ENCODE measurements at places on chromosomes 1 and 21.

DNA sequence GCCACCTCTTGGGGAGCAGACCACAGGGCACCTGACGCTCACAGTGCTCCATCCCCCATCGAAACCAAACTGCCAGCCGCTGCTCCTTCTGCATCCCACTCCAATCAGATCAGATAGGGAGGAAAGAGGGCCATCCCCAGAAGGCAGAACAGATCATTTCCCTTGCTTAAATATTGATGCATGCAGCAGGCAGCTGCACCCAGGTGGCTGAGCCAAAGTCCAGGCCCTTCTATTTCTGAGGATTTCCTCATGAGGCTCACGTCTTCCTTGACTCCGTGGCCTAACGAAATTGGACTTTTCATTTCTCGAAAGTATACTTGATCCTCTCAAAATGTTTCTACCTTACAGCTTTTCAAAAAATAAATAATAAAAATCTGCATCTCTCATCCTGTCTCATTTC is 239.2 kb downstream of the ATG4C start:
- DNase-seq = no peak

DNA sequence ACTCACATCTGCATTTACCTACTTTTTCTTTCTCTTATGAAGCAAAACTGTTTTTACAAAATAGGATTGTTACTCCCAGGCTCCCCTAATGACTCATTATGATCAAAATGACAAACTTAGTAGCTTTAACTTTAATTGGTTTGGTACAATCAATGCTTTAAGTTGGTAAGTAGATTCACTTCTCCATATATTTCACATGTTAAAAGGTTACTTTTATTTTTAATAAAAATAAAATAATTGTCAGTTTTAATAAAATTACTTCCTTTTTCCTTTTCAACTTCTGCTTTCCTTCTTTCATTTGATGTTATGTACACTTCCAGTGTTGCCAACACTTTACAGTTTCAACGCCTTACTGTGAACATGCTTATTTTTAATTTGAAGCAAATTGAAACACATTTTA is 477.6 kb downstream of the SETD4 start:
- DNase-seq = no peak

DNA sequence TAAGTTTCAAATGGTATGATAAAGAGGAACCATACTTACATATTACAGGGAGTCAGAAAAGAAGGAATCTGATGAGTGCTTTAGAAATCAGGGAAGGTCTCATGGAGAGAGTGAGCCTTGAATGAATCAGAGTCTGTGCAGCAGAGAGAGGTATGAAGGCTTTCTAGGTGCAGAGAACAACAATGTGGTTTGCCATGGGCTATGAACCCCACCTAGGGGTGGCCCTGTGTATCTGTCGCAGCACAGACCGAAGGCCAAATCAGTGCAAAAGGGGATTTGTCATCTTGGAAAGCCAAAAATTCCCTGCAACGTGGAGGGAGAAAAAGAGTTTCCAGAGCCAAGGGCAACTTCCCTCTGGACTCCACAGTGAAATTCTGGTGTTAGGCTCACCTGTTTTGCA is 3.5 kb downstream of the PAPPA2 start:
- peak; percentile 2 for DNase-seq

DNA sequence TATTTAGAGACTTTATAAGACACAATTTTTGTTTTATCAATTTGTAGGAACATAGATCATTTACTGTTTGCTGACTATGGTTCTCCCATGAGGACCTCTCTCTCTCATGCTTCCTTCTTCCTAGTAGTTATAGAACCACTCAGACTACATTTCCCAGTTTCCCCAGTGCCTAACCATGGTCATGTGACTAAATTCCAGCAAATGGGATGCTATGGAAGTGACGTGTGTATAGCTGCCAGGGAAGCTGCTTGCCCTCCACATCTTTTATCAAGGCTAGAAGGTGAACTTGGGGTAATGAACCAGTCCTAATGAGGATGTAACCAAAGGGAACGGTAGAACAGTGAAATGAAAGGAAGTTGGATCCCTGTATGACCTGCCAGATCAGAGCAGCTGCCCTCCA is 184.0 kb downstream of the MIS18A start:
- peak; percentile 28 for DNase-seq

DNA sequence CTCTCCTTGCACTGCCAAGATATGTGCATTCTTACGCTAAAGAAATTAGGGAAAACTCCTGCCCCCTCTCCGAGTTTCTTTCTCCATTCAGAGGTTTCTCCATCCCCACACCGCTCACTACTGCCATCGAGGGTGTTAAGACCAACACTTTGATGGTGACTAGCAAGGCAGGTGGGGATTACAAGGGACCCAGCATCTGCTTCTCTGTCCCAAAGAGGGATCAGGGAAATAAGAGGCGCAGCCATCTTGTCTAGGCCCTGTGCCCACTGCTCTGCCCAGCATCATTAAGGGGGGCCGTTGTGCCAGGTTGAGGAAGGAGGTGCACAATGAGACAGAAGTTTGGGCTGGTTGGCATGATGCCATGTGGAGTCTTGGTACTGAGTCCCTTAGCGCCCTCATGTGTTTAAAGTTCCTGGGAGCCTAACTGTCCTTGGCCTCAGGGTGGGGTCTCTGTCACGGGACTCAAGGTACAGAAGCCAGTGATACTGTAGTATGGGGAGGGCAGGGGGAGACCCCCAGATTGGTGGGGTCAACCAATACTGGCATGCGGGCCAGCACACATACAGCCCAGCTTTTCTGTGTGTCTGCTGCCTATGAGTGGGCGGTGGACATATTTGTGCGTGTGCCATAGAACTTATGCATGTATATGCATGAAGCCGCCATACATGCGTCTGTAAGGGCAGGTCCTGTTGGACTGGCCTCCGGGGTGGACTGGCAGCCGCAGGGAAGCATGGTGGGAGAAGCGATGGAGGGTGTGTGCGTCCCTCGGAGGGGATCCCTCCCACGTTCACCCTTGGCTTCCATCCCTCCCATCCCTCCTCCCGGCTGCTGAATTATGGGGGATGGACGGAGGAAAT is 5.5 kb downstream of the EFNA3 start:
- DNase-seq = peak; percentile 40

DNA sequence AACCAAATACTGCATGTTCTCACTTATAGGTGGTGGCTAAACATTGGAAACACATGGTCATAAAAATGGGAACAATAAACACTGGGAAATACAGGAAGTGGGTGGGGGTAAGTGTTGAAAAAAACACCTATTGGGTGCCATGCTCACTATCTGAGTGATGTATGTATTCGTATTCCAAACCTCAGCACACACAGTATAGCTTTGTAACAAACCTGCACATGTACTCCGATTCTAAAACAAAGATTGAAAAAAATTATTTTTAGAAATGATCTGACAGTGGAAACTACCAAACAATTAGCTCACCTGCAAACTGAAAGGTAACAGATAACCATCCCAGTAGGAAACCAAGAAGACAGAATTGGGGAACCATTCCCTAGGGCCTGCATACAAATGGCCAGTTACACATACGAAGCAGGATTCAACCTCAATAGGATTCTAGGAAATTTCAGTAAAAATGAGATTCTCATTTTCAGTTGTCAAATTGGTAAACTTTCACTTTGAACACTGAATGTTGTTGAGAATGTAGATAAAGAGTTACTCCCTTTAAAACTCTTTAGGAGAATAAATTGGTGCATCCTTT is 88.1 kb upstream of the LRRC8D start:
- DNase-seq = no peak

DNA sequence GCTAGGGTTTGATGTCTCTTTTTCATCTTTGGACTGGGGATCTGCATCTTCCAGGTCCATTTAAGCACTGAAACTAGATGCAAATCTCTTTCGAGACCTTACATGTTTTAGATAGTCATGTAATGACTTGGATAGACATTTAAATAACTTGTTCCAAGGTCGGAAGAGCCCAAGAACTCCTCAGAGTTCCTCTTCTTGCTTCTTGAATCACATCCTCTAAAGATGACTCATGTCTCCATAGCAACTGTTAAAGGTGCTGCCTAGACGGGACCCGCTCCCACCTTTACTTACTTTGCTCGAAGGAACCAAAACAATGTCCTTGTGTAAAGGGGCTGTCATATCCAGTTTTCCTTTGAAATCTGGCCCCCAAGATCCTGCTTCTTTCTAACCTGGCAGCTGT is 130.0 kb downstream of the EDEM3 start:
- DNase-seq = no peak

DNA sequence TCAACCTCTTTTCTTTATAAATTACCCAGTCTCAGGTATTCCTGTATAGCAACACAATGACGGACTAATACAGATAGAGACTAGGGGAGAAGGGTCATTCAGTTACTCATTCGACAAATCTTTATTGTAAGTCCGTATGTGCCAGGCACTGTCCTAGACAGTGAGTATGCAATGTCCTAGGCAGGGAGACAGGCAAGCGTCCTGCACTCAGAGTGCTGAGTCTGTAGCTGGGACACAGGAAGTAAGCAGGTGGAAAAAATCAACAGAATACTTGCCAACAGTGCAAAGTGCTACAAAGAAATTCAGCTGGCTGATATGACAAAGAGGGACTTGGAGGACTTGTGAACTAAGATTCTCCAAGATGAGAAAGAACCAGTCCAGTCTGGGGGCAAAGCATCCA is 92.2 kb upstream of the ZBTB40 start:
- no peak for DNase-seq

DNA sequence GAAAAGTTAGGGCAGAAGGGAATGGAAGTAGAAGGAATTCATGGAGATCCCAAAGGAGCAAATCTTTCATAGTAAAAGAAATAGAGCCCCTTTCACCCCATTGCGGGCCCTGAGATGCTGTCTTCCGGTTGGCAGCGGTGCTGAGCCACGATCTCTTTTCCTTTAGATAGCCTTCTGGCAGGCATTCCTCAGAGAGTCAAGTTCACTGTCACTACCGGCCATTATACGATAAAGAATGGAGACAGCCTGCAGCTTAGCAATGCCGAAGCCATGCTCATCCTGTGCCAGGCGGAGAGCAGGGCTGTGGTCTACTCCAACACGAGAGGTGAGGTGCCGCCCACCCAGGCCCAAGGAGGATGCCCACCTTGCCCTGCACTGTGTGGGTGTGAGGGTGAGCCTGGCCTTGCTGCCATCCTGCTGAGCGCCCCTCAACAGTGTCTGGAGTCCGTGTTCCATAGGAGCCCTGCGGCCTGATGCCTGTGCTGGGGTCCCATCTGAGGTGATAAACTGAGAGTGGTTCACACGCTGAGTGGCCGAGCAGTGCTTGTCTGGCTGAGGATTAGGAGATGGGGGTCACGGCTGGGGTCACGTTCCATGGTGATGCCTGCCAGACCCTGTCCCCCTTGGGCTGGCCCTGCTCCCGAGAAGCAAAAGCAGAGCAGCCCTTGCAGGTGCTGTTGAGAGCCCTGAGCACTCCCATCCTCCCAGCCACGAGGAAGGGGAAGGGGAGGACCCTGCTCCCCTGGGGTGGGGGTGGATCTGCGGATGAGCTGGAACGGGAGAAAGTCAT is 20.4 kb upstream of the PWP2 start:
- DNase-seq = no peak

DNA sequence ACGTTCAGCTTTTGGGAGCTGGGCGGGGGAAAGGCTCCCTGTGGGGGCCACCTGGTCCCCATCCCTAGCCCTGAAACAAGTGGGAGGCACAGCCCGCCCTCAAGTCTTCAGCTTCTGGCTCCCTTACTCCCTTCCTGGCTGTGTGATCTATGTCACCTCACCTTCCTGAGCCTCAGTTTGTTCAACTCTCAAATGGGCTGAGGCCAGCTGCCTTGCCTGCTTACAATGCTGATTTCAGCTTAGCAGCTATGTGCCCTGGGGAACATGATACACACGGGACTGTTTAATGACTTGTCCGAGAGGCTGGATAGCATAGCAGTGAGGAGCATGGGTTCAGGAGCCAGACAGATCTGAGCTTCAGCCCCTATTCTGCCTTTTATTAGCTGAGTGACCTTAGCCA is 19.3 kb downstream of the GRHL3 start:
- DNase-seq = no peak

DNA sequence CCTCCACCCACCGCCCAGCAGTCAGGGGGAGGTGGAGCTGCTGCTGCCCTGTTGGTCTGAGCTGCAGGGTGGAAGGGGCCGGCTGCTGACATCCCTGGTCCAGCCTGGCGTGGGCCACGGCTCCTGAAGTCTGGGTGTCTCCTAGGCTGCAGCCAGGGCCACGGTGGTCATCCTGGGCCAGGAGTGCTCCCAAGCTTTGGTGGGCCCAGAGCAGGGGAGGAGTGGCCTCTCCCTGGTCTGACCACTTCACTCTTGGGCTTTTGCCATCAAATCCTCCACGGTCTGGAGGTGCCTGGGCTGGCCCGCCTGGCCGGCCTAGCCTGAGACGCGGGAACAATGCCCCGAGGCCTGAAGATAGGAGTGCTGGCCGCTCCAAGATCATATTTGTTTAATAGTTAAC is 5.8 kb downstream of the PRDM16 start:
- DNase-seq = no peak

GRCh38 chr1:93028542-93028941 is 50.5 kb upstream of the MTF2 start:
- DNase-seq = no peak

DNA sequence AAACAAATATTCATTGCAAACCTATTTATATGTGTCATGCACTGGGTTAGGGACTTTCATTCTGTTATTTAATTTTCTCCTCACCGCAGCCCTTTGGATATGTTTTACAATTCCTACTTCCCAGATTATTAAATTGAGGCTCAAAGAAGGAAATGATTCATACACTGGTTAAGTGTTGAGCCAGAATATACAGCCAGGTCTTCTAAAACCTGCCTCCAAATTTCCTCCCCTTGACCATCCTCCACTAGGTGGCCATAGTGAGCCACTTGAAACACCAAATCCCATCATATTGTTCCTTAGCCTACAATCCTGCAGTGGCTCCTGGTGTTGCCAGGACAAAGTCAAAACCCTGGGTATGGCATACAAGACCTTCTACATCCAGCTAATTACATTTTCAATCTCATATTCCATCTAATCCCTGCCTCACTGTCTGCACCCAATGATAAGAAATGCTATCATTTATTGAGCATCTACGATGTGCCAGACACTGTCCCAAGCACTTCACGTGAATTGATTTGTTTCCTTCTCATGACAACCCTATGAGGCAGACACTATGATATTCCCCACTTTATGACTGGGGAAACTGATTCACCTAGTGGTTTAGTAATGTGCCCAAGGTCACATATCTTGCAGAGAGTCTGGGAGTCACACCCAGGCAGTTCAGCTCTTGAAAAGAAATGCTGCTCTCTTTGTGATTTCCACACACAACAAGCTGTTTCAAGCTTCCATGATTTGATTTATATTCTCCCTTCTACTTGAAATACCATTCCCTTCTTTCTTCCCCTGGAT is 23.6 kb upstream of the KIRREL1 start:
- peak; percentile 95 for DNase-seq

GRCh38 chr1:23748016-23748415 is 4.7 kb downstream of the ELOA start:
- DNase-seq = no peak
